T-helper 1 cell (primary cell): ENCODE measurements at places on chromosomes 2 and 18.

GRCh38 chr18:24656551-24657443 lies 196.4 kb downstream of the HRH4 start:
- no peak for DNase-seq

DNA sequence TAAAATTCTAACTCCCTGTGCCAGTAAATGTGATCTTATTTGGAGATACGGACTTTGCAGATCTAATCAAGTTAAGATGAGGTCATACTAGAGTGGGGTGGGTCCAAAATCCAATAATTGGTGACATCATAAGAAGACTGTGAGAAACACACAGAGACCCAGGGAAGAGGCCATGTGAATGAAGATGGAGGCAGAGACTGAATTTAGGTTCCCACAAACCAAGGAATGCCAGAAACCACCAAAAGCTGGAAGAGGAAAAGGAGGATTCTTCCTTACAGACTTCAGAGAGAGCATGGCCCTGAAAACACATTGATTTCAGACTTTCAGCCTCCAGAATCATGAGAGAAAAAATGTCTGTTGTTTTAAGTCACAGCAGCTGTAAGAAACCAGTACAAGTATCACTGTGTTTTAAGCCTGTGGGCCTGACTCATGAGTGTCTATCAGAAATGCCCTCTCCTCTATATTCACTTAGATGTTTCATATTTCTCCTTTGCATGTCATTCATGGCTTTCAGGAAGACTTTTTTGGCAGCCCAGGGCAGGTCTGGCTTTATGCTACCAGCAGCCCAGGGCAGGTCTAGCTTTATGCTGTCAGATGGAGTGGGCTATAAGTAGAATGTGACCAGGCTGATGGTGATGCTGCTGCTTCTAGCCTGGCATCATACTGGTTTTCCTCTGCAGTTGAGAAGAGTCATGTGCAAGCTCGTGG lies 100.0 kb downstream of the SPOPL start:
- DNase-seq = no peak

DNA sequence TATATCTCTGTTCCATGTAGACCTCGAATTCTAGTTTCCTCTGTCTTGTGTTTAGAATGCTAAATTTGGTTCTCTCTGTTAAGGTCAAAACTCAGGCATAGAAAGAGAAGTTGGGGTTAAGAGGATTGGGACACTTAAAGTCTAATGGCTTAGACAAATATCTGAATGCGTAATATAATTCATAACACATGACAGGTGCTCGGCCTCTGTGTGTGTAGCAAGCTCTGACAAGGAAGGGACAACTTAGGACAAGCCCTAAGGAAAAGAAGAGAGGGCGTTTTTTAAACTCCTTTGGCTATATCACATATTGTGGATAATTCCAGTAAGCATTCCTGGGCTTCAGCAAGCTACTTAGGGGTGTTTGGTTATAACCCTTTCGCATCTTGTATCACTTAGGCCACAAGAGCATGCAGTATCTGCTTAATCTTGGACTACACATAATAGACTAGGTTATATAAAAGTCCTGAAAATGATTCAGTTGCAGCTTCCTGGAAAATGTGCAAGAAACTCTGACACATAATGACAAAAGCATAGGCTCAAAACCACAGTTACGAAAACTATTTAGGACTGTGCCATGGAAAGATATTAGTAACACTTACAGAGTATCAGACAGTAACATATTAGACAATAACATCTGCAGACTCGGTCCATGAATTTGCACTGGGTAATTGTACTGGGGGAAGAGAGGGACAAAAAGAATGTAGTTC lies 16.1 kb upstream of the CREB1 start:
- no peak for DNase-seq

DNA sequence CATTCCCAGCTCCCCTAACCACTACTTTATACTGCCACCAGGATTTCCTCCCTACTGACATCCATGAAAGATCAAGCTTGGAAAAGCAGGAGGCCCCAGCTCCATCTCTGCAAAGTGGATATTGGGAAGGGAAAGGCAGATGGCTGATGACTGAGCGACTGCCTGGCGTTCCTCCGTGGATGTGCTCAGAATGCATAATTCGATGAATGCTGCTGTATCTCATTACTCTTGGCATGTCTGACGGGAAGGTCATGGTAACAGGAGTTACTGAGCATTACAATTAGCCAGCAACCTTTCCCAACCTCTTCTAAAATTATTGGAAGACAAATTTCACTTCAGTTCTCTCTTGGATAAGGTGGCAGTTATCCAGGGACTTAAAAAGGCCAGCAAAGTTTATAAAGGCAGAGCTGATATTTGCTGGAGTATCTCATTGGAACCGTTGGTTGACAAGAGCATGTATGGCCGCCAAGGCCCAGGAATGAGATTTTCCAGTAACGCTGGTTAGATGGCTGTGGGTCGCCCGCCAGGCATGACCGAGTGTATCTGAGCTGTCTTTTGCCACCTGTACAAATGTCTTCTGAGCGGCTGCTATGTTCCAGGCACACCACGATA lies 34.5 kb downstream of the KCNE4 start:
- no peak for DNase-seq

- DNase-seq = no peak
Measured at GRCh38 chr2:110166266-110166665, 38.5 kb downstream of the NPHP1 start.

DNA sequence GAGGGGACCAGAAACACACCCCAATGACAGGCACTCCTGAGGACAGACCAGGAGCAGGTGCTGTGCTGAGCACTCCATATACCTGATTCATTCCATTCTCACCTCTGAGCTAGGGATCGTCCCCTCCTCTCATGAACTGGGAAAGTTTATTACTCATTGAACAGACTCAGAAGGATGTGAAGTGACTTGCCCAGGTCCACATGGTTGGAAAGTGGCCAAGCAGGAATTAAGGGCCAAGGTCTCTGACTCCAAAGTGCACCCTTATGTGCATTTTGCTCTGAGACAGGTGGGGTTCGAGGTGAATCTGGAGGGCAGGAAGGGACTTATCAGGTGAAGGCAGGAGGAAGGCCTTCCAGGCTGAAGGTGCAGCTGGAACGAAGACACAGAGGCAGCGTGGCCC lies 25.1 kb upstream of the PLB1 start:
- DNase-seq = no peak

GRCh38 chr2:132652474-132652873 lies 17.5 kb downstream of the LYPD1 start:
- no peak for DNase-seq
